T-cell (primary cell): ENCODE measurements at places on chromosomes 1 and 21. TPM values are rescaled to one million over a fixed set of nuclear protein-coding genes. Genes with fewer than 3 reads are reported as not detected.

Gene FAM163A
- not detected for total RNA-seq

DNA sequence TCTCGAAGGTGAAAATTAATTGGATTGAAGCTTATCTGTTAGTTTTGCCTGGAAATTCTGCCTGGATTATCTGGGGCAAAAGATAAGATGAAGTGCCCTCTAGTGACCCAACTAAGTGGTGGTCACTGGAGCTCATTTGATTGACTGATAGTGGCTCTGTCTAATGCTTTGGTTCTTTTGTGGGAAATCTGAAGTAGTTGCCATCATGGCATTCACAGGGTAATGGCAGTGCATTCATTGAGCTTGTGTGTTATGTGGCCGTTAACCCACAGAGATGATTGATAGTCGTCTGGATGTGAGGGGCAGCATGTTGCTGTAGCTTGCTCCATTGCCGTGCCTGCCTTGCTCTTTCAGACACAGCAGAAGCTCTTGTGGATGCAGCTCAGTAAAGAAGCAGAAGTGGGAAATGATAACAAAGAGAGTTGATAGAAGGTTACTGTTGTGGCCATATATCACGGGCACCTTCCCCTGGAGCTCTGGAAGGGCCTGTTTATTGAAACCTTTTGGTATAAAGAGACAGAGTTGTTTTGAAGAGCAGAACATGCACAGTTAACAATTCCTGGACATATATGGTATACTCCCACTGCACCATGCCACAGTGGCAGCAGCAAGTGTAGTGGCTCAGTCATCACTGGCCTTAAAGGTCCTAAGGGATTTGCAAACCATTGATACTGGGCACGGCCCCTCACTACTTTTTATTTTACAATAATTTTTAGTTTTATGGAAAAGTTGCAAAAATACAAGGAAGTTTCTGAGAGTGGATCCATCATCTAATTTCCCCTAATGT, 42.0 kb downstream of the CXADR start:
- no peaks in the 10 kb centered on the region for H3K36me3 ChIP-seq
- DNase-seq, result no peak
- no peaks in the 10 kb centered on the region for H3K27me3 ChIP-seq
- H3K4me3 ChIP-seq, result no peak overlapping the region
- H3K4me1 ChIP-seq, result no peaks in the 10 kb centered on the region

GRCh38 chr1:115771094-115771846, 2.8 kb upstream of the CASQ2 start:
- no peaks in the 10 kb centered on the region for H3K27me3 ChIP-seq
- H3K27ac ChIP-seq, result no peak overlapping the region
- no peak overlapping the region for H3K4me3 ChIP-seq
- H3K4me1 ChIP-seq, result no peaks in the 10 kb centered on the region

GRCh38 chr1:52334906-52335528, 31.0 kb downstream of the CC2D1B start:
- H3K4me3 ChIP-seq, result no peak overlapping the region
- H3K27ac ChIP-seq, result no peak overlapping the region
- H3K27me3 ChIP-seq, result no peaks in the 10 kb centered on the region
- H3K4me1 ChIP-seq, result no peaks in the 10 kb centered on the region
- no peak for DNase-seq
- H3K36me3 ChIP-seq, result no peaks in the 10 kb centered on the region

- no peaks in the 10 kb centered on the region for H3K27me3 ChIP-seq
- DNase-seq, result no peak
- peaks cover 21% of the 10 kb centered on the region for H3K4me1 ChIP-seq
- H3K27ac ChIP-seq, result no peak overlapping the region
- H3K36me3 ChIP-seq, result no peaks in the 10 kb centered on the region
- no peak overlapping the region for H3K4me3 ChIP-seq
These were observed 18.2 kb downstream of the PDIK1L start for GRCh38 chr1:26129778-26130177.

DNA sequence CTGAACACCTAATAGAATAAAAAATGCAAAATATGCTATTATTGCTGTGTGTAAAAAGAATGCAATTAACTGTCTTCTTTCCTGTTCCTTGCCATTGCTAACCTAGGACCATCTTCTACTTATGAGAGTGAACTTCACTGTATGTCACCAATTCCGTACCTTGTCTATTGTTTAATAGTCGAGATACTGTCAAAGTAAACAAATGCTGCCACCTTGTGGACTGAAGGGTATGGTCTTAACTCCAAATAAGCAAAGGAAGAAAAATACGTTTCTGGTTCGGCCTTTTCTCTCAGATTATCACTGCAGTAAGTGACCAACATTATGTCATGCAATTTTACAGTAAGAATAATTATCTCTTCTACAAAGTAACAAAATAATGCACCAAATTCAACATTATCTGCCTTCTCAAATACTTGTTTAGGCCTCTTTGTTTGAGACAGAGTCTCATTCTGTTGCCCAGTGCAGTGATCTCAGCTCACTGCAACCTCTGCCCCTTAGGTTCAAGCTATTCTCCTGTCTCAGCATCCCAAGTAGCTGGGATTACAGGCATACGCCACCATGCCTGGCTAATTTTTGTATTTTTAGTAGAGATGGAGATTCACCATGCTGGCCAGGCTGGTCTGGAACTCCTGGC, 133.4 kb downstream of the COP1 start:
- no peaks in the 10 kb centered on the region for H3K4me1 ChIP-seq
- no peak overlapping the region for H3K4me3 ChIP-seq
- DNase-seq, result no peak
- H3K36me3 ChIP-seq, result peaks cover 17% of the 10 kb centered on the region

- H3K4me3 ChIP-seq, result no peak overlapping the region
- H3K4me1 ChIP-seq, result no peaks in the 10 kb centered on the region
- no peak for DNase-seq
- H3K36me3 ChIP-seq, result no peaks in the 10 kb centered on the region
These were observed 58.1 kb downstream of the SERBP1 start for GRCh38 chr1:67372136-67372535.
